Cardiac ventricle fibroblast (primary cell): ENCODE measurements at places on chromosomes 7 and 10. TPM values are rescaled to one million over a fixed set of nuclear protein-coding genes. Genes with fewer than 3 reads are reported as not detected.

The ST8SIA6 gene
- total RNA-seq = not detected in 2 replicates

The DNA2 gene
- total RNA-seq = 2.3 and 2.4 TPM in 2 replicates

The MYL10 gene
- total RNA-seq = not detected in 2 replicates

The ZMIZ2 gene
- 9.0 and 11.2 TPM in 2 replicates for total RNA-seq

The CALHM3 gene
- total RNA-seq = not detected in 2 replicates

The APBB1IP gene
- total RNA-seq = 7.2 and 8.4 TPM in 2 replicates
